ENCODE measurements at places on chromosomes 11 and 22.

- DNase-seq = peak; percentile 15
Measured at GRCh38 chr11:35419184-35419829, at the start of gene SLC1A2. TSS of gene SLC1A2 (minus strand) at chr11:35419558. CDS start at chr11:35418966, 592 bp downstream.

DNA sequence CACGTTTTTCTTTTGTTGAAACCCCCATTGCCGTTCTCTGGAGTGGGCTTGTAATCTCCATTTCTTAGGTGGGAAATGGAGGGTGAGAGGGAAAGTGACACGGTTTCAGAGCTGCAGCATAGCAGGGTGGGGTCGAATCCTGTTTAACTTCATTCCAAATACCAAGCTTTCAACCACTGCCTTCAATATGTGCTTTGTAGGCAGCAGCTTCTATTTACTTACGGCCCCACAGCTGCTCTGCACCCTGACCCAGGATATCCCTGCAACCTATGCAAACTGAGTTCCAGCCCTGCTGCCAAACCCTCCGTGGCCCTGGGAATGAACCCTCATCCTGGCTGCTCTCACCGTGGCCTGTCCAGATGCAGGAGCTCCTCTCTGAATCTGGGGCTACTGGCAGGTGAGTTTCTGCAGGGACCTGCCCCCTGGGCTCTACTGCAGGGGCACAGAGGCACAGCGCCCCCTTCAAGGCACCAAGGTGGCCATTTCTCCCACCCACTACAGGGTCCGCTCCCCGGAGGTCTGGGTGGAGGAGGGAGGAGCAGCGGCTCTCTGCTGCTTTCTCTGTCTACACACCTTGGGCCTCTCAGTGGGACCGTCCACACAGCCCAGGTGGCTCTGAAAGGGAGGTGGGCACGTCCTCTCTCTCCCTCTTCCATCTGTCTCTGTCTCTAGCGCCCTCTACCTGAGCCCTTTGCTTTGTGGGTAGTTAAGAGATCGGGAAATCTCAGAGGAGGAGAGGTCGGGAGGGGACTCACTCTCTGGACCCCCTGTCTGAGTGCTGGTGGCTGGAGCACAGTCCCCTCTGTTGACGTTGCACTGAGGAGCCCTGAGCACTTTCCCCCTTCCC, 279.1 kb downstream of the BRD1 start:
- no peak for DNase-seq

- no peak for DNase-seq
Measured at GRCh38 chr11:132122735-132123134, 752.3 kb downstream of the NTM start.

DNA sequence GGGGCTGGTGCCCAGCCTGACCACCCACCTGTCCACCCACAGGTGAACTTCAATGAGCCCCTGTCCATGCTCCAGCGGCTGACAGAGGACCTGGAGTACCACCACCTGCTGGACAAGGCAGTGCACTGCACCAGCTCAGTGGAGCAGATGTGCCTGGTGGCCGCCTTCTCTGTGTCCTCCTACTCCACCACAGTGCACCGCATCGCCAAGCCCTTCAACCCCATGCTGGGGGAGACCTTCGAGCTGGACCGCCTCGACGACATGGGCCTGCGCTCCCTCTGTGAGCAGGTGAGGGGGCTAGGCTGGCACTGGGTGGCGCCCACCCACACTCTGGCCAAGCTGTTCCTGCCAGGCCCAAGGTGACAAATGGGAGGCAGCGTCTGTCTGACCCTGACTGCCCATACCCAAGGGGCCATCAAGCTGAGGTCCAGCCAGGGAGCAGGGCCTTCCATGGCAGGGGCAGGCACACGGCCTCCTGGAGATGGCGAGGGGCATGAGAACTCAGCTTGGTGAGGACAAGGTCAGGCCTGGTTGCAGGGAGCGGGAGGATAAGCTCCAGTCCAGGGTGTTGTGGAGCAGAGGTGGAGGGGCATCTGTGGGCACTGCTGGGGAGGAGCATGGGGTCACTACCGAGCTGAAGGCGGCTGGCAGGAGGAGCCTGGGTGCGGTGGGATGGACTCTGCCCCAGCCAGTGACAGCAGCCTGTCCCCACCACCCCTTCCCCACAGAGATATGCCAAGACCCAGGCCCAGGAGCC, 77.7 kb downstream of the MORC2 start:
- peak; percentile 39 for DNase-seq

GRCh38 chr22:22123118-22123959, 121.2 kb upstream of the VPREB1 start:
- DNase-seq = no peak

- DNase-seq = no peak
Measured at GRCh38 chr22:30212363-30212995, 34.1 kb downstream of the LIF start.

DNA sequence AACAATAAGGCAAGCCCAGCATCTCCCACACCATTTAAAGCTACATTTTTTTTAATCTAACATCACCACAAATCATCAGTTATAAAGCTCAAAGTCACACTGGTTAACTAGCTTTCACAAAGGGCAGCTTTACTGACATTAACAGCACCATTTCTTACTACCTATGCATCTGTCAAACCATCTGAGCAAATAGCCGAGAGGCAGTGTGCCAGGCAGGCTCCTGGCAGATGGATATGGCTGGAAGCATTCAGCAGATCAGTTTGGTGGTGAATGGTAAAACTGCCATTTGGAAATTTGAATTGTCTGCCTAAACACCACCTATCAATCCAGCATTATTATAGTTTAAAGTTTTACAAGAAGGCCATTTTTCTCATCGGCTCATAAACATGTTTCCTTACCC, 131.2 kb downstream of the TTC28 start:
- no peak for DNase-seq

DNA sequence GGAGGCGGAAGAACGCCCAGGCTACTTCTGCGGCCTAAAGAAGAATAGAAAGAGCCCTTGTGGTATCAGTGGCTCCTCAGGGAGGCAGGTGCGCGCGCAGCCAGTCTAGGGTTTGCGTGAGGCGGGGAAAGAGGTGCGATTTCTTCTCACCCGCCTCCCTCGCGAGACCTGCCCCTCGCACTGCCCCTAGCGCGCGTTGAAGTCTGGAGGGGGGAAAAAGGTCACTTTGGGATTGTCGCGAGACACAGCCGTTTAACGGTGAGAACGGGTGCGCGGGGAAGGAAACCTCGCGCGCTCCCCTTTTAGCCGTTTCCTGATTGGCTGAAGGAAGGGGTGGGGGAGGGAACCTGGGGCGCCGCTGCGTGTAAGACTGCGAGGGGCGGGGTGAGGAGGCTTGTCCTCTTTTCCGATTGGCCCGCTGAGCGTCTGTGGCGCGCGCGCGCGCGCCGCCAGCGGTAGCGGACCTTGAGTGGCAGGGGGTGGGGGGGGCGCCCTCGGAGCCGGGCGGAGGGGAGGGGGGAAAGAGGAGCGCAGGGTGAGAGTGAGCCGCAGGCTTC, at the start of gene ZFP91:
Gene ZFP91 (plus strand): TSS at position 429 of the 557 bp plus-strand sequence. CDS start 219 bp downstream, outside the sequence.
- peak; percentile 97 for DNase-seq

DNA sequence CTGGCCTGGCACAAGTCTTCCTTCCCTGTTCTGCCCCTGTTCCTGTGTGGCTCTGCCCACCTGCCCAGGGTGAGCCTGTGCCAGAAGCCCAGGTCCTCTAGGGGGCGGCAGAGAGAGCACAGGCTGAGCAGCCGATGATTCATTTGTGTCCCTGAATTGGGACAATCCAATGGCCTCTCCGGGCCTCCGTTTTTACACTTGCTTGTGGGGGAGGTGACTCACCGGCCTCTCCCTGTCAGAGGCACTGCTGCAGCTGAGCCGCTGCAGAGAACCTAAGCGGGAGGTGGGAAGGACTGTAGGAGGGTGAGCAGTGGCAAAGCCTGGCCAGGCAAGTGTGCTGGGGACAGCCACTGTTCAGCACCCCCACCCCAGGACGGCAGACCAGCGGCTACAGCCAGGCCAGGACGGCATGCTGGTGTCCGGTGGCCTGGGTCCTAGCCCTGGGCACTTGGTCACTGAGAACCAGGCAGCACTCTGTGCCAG, 65.2 kb upstream of the LMO1 start:
- peak; percentile 52 for DNase-seq

DNA sequence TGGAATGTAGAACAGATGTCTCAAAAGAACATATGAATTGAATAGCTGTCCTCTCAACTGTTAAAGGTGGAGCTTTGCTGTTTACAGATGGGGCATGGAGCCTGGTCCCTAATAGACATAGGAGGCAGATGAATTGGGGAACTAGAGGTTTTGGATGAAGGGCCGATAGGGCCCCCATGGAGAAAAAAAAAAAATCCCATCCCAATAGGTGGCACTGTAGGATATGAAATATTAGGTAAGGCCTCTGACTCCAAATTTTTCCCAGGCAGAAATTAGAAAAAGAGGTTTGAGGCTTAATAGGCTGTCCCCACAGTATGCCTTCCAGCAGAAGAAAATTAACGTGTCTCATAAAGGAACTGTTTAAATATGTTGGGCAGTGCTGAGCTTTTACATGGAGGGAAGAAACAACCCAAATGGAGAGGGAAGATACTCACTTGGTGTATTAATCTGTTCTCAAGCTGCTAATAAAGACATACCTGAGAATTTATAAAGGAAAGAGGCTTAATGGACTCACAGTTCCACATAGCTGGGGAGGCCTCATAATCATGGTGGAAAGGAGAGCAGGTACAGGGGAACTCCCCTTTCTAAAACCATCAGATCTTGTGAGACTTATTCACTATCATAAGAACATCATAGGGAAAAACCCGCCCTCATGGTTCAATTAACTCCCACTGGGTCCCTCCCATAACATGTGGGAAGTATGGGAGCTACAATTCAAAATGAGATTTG, 30.1 kb upstream of the TMEM45B start:
- no peak for DNase-seq

DNA sequence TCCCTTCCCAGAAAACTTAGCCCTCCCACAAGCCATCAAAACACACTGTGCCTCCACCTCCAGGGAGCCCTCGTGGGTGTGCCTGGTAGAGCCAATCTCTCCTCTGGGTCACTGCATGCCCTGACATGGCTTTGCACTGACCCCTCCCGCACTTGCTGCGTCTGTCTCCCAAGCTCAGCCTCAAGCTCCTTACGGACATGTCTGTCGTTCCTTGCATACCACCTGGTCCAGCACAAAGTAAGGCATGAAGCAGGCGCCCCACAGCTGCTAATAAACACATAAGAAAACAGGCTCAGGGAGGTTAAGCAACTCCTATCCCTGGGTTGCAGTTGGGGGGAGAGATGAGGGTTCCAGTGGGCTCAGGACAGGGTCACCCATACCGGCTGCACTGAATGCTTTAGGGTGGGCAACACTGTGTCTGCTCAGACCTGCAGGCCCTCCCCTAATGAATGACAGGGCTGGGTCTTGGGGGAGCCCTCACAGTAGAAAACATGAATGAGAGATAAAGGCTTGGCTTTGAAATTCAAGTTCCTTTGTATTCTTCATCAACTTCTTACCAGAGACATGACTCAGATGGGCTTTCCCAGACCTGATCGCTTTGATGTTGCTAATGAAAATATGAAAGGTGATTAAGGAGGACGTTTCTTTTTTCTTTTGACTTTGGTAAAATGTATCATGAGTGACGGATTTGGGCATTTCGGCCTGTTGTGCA, 38.0 kb downstream of the PHF21B start:
- peak; percentile 18 for DNase-seq

GRCh38 chr11:56624661-56625110, 10.0 kb upstream of the OR5M1 start:
- no peak for DNase-seq

GRCh38 chr22:45235101-45235777, 5.5 kb downstream of the KIAA0930 start:
- DNase-seq = no peak

- no peak for DNase-seq
Measured at GRCh38 chr11:125593114-125593820, 615 bp downstream of the STT3A start.

- DNase-seq = no peak
Measured at GRCh38 chr11:22194907-22195306, 2.0 kb downstream of the ANO5 start.

DNA sequence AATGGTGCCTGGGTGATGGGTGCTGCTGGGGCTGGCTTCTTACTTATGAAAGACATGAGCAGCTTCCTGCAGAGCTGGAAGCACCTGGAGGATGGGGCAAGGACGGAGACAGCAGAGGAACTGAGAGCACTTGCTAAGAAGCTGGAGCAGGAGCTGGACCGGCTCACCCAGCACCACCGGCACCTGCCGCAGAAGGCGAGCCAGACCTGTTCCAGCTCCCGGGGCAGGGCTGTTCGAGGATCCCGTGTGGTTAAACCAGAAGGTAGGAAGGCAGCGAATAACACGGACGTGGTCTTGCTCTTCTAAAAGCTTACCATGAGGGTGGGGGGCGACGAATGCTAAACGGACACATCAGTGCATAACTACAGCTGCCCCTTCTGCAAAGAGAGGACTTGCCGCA, 9.3 kb downstream of the APOL5 start:
- DNase-seq = no peak

DNA sequence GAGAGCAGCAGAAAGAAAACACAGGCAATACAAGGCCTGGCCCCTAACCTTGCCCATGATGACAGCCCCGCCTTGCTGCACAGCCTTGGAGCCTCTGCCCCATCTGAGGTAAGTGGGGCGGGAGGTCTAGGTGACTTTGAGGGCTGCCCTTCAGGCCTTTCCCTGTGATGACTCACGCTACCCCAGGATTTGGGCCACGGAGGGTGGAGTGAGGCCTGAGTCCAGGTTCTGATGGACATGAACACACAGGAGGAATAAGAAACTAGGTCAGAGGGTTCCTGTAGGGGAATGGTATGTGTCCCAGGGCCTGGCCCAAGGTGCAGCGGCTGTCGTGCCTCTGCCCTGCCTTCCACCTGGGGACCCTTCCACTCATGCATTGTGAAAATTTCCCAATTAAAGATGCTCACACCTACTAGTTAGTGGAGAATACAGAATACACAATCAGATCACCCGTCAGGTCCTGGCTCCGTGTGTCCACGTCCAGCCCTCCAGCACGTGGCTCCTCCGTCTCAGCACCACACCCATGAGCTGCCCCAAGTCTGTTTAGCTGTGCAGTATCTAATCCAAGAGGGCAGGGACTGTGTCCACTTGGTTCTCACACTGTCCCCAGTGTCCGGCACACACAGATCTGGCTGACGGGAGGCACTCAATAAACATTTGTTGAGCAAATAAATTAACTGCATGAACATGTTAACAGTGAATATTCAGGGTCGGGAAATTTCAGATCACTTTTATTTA, 111.0 kb downstream of the CHST1 start:
- DNase-seq = no peak

DNA sequence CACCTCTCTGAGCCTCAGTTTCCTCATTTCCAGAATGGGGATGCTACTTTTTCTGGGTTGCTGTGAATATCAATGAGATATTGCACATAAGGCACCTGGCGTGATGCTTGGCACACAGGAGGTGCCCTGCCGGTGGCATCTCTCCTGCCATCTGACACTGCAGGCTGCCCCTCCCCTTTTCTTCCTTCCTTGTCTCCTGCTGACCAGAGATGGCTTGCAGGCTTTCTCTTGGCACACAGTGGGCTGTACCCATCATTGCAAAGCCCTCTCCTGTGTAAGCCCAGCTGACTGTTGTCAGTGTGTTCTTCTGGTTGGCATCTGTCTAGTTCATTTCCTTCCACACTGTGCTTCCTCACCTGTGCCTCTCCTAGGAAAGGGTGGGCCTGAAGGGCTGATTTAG, 91.7 kb downstream of the MYO18B start:
- DNase-seq = no peak
